CD4-positive, CD25-positive, alpha-beta regulatory T cell (primary cell): ENCODE measurements at places on chromosomes 4 and X. TPM values are rescaled to one million over a fixed set of nuclear protein-coding genes. Genes with fewer than 3 reads are reported as not detected.

DNA sequence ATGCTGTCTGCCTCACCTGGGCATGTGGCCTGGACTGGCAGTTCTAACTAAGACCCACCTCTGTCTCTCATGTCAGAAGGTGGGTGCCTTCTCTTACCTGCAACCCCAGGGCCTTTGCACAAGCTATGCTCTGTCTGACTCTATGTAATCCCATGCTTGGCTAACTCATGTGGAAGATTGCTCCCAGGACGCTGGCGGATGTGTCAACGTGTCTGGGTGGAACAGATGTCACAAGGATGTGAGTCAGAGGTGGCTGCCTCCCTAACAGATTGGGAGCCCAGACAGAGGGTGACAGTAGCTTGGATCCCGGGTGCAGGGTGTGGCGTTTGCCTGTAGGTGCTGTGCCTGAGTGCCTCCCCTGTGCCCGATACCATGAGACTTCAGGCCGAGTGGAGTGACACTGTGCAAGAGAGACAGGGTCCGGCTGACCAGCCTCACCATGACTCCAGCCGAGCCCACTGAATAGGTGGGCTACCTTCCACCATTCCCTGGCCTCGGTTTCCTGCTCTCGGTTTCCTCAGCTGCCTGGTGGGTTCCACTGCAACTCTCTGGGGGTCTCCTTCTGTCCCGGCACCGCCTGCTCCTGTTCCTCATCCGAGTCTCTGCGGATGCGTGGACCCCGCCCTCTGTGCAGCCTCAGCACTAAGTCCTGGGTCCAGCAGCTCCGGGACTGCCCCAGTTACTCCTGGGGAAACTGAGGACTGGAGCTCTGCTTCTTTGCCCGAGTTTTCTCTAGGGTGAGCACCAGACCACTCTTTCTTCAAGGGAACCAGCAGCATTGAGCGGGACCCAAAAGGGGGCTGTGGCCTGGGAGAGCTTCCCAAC is 11.0 kb downstream of the SH3BP2 start:
- no peak for DNase-seq
- H3K27ac ChIP-seq, result no peak overlapping the region
- H3K4me1 ChIP-seq, result peaks cover 30% of the 10 kb centered on the region

GRCh38 chrX:53076671-53077070 is 5.5 kb upstream of the TSPYL2 start:
- no peaks in the 10 kb centered on the region for H3K36me3 ChIP-seq
- no peaks in the 10 kb centered on the region for H3K27me3 ChIP-seq
- no peak for DNase-seq
- no peak overlapping the region for H3K4me3 ChIP-seq

GRCh38 chr4:112181358-112182000 is 36.2 kb downstream of the FAM241A start:
- H3K27me3 ChIP-seq, result no peaks in the 10 kb centered on the region
- H3K36me3 ChIP-seq, result no peaks in the 10 kb centered on the region
- DNase-seq, result no peak
- no peak overlapping the region for H3K4me3 ChIP-seq
- no peak overlapping the region for H3K27ac ChIP-seq

DNA sequence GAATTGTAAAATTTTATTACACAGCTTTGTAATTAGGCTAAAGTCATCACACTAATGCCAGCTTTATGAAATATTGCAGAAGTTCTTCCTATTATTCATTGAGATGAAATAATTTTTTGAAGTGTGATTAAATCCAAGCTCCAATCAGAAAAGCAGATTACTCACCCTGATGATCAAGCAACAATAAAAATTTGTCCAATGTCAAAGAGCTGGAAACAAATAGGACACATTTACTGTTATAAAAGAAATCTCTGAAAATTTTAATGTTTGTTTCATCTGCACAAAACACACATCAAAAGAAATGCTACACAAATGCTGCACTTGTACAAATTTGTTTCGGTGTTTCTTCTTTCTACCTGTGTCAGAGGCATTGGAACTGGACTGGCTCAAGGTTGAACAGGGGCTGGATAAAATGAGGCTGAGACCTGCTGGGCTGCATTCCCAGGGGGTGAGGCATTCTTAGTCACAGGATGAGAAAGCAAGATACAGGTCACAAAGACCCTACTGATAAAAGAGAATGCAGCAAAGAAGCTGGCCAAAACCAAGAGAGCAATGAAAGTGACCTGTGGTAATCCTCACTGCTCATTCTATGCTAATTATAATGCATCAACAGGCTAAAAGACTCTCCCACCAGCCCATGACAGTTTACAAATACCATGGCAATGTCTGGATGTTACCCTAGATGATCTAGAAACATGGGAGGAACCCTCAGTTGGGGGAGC is 78.3 kb downstream of the GASK1B start:
- no peaks in the 10 kb centered on the region for H3K36me3 ChIP-seq
- H3K4me1 ChIP-seq, result no peaks in the 10 kb centered on the region
- H3K4me3 ChIP-seq, result no peak overlapping the region
- H3K27ac ChIP-seq, result no peak overlapping the region
- DNase-seq, result no peak
- H3K27me3 ChIP-seq, result no peaks in the 10 kb centered on the region

PCYT1B gene
- not detected for polyA plus RNA-seq

GRCh38 chr4:99324979-99325378 is 3.8 kb upstream of the ADH1B start:
- H3K4me3 ChIP-seq, result no peak overlapping the region
- no peak overlapping the region for H3K27ac ChIP-seq
- no peak for DNase-seq
- no peaks in the 10 kb centered on the region for H3K27me3 ChIP-seq

EMCN gene
- polyA plus RNA-seq, result not detected
